ENCODE measurements at places on chromosomes 2 and 18. TPM values are rescaled to one million over a fixed set of nuclear protein-coding genes. Genes with fewer than 3 reads are reported as not detected.

SLC4A1AP gene
- total RNA-seq = 30.4 TPM

PRKAG3 gene
- total RNA-seq = not detected

C2orf74 gene
- 6.9 TPM for total RNA-seq

CFAP221 gene
- 5.6 TPM for total RNA-seq

MAP4K3 gene
- 122 TPM for total RNA-seq

SCN7A gene
- total RNA-seq = 1.6 TPM

ASIC4 gene
- 8.3 TPM for total RNA-seq

TMEM182 gene
- total RNA-seq = 3.6 TPM

ASAP2 gene
- 31.0 TPM for total RNA-seq

CKAP2L gene
- total RNA-seq = 2.2 TPM

TMEM198 gene
- 14.0 TPM for total RNA-seq

COBLL1 gene
- total RNA-seq = 10.8 TPM

UGT1A9 gene
- total RNA-seq = not detected

OTOS gene
- total RNA-seq = 0.94 TPM

RIT2 gene
- total RNA-seq = 21.8 TPM

C2orf80 gene
- 28.7 TPM for total RNA-seq

MTX2 gene
- total RNA-seq = 50.5 TPM

ALLC gene
- not detected for total RNA-seq

KCNS3 gene
- 3.4 TPM for total RNA-seq

RTTN gene
- total RNA-seq = 53.5 TPM

NDC80 gene
- total RNA-seq = 3.6 TPM

DSC2 gene
- total RNA-seq = 5.9 TPM

CHN1 gene
- total RNA-seq = 44.3 TPM

CPLX4 gene
- total RNA-seq = not detected

DPP4 gene
- total RNA-seq = 6.4 TPM

BCL2 gene
- total RNA-seq = 30.6 TPM

CASP8 gene
- total RNA-seq = 2.2 TPM

ALPG gene
- not detected for total RNA-seq

TRABD2A gene
- 1.1 TPM for total RNA-seq

ARID5A gene
- 1.2 TPM for total RNA-seq

UGT1A5 gene
- not detected for total RNA-seq

APCDD1 gene
- 10.3 TPM for total RNA-seq

RHBDD1 gene
- 89.4 TPM for total RNA-seq

RMDN2 gene
- 13.6 TPM for total RNA-seq

LAMA1 gene
- total RNA-seq = 15.1 TPM

BCS1L gene
- total RNA-seq = 23.4 TPM

EPB41L3 gene
- 72.7 TPM for total RNA-seq

GALNT3 gene
- total RNA-seq = 5.3 TPM

SLC30A3 gene
- 0.47 TPM for total RNA-seq

ZSWIM2 gene
- 1.2 TPM for total RNA-seq

POTEF gene
- total RNA-seq = not detected

RIF1 gene
- total RNA-seq = 115 TPM
